T47D (cell line): ENCODE measurements at places on chromosomes 12 and 14.

DNA sequence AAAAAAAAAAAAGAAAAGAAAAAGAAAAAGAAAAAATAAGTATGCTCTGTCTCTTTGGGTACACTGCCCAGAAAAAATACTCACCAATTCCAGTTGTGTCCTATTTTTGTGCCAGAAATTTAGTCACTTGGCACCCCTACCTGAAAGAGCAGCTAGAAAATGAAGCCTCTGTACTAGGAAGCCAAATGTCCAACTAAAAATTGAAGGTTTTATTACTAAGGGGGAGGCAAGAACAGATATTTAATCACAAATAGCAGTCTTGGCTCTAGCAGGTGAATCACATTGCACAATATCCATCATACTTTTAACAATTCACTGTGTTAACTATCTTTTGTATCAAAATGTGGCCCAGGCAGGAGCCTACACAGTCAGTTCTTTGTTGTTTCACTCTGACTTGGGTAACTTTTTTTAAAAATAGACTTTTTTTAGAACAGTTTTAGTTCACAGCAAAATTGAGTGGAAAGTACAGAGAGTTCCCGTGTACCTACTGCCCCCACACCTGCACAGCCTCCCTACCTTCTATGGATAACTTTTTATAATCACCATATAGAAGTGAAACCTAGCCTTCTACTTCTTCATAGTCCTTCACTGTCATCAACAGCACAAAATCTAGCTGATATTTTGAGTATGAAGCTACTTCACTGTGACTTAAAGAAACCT, 87.1 kb upstream of the ATF7IP start:
- no peak for DNase-seq

GRCh38 chr12:30884799-30885198, 41.7 kb upstream of the TSPAN11 start:
- no peak for DNase-seq

GRCh38 chr12:15323480-15323879, 1.2 kb downstream of the PTPRO start:
- DNase-seq: no peak

DNA sequence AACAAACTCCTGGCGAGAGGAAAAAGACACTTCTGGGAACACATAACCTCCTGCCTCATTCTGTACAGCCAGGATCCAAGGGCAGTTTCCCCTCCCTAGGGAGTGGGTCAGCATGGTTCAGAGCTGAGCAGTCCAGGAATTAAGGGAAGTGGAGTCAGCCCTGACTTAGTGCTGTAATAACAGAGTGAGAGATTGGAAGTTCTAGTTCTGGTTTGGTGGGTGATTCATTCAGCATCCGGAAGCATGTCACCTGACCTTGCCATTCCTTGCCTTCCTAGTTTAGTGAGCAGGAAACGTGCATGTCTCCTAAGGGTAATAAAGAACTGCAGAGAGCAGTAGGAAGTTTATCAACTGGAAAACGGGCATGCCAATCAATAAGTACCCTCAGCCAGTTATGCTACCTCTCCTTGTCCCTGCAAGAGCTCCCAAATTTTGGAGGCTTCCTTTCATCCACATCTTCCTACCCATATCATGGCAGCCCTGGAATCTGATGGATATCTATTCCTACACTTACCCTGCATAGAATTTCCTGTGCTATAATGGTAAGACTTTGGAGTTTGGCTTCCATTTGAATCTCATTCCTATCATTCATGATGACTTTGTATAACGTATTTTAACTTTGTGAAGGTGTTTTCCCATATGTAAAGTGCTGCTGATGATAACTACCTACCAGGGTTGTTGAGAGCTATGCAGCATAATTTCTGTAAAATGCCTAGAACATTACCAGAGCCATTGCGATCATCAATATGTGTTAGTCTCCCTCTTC, 28.5 kb upstream of the MAGOHB start:
- no peak for DNase-seq

DNA sequence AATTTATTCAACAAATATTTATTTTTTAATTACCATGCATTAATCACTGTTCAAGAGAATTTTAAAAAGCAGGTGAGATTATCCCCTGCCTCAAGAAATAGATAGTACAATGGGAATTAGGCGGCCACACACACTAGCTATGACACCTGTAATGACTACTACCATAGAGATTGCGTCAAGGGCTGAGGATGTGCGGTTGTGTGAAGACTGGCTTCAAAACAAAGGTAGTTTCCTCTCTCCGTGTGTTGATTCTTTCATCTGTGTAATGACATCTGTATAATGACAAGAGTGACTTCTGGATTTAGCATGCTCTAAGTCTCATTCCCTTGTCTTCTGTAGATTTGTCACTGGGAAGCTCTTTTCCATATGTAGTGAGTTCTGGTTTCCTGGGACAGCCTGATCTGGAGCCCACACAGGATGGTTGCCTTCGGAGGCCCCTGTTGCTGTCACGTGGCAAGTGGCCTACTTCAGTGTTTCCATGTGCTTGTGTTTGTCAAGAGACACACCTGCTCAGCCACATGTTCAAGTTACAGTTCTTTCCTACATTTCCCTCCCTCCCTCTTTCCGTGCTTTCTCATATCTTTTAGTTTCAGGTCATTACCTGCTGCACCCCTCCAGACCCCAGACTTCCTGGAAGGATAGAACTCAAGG, 64.3 kb downstream of the GALNT8 start:
- no peak for DNase-seq

DNA sequence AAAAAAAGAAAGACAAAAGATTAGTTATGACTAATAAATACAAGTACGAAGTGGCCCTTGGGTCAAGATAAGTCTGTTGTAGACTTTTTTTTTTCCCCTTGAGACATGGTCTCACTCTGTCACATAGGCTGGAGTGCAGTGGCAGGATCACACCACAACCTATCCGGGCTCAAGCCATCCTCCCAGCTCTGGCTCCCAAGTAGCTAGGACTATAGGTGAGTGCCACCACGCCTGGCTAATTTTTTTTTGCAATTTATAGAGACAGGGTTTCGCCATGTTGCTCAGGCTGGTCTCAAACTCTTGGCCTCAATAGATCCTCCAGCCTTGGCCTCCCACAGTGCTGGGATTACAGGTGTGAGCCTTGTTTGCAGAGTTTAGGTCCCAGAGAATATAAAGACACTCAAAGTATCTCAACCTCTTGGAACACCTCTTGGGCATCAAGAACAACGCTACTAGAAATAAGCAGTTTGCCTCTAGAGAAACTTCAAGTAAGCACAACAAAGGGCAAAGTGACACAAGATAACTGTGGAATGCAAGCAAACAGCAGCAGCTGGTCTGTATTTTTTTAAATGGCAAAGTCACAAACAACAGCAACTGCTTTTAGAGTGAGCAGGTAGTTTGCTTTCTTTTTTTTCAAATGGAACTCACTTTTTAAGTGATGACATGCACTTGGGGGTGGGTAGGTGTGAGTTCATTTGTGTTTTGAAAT, 3.9 kb upstream of the MDM2 start:
- DNase-seq: no peak

DNA sequence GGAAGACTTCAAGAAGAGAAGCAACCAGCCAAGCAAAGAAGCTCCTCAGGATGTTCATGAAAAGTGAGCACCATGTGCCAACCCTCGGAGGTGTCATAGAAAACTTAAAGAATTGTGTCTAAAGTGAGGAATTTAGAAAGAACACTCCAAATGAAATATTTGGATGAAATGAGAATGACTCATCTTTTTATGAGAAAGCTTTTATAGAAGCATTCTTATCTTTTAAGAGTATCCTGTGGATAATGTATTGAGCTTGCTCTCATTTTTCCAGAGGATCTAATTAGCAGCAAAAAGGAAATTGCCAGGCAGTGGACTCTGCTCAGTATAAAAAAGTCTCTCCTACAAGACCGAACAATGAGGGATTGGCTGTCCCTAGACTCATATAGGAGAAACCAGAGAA, 454.9 kb downstream of the LRIG3 start:
- DNase-seq: no peak
